Neural crest cell (in vitro differentiated cells): ENCODE measurements at places on chromosomes 4 and X. TPM values are rescaled to one million over a fixed set of nuclear protein-coding genes. Genes with fewer than 3 reads are reported as not detected.

GRCh38 chr4:171583790-171584189, 229.4 kb upstream of the GALNTL6 start:
- DNase-seq: no peak
- peaks cover 17% of the 10 kb centered on the region for H3K4me1 ChIP-seq
- H3K27me3 ChIP-seq: no peaks in the 10 kb centered on the region

DNA sequence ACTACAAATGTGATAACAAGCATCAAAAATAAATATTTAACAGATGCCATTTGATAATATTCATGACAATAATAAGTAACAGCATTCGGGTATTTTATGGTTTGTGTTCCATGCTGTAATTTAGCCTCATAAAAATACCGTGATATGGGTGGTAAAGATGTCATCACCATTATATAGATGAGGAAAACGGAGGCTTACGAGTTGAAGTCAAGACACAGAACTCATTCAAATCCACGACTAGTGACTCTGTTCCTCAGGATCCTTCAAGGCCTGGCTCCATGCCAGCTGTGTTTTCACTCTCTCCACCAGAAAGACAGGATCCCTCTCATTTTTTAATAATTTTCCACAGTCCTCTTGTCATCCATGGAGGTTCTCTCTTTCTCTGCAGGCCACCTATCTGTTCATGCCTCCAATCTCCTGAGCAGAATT, 94.5 kb downstream of the APBB2 start:
- peaks cover 31% of the 10 kb centered on the region for H3K4me1 ChIP-seq
- peaks cover 14% of the 10 kb centered on the region for H3K36me3 ChIP-seq
- H3K4me3 ChIP-seq: no peak overlapping the region
- DNase-seq: no peak

DNA sequence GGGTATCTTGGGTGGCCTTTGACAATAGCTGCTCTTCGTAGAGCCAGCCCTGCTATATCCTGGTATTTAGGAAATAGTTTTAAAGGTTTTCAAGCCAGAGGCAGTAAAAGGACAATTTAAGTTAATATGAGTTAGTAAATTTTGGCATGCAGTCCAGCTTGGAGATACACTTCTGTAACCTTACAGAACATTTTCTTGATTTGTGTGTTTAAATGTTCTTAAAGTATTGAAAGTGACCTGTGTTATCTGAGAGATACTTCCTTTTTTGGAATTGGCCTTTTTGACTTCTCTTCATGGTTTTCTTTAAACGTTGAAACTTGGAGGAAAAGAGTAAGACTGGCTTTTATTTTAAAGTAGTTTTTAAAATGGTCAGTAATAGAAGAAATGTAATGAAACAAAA, 25.5 kb downstream of the PDLIM5 start:
- DNase-seq: no peak
- H3K4me1 ChIP-seq: peaks cover 19% of the 10 kb centered on the region
- no peak overlapping the region for H3K4me3 ChIP-seq
- H3K27me3 ChIP-seq: no peaks in the 10 kb centered on the region
- peaks cover under 1% of the 10 kb centered on the region for H3K36me3 ChIP-seq

Gene PABPC4L
- total RNA-seq: 4.3 and 4.6 TPM in 2 replicates

Gene YIPF7
- total RNA-seq: 0.47 and 0.80 TPM in 2 replicates
